ENCODE measurements at places on chromosomes 16 and 17.

DNA sequence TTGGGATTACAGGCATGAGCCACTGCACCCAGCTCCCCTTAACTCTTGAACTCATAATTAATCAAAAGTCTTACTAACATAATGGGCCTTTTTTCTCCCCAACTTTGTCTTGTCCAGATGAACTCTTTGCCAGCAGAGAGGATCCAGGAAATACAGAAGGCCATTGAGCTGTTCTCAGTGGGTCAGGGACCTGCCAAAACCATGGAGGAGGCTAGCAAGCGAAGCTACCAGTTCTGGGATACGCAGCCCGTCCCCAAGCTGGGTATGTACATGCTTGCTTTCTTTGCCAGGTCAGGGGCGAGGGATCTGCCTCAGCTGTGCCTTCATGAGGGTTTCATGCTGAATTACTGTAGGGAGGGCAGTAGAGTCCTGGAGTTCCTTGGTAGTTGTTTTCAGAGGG, 25.3 kb downstream of the NMT1 start:
- DNase-seq = no peak

- DNase-seq = peak; percentile 18
Measured at GRCh38 chr16:21950782-21951521, 2.2 kb upstream of the UQCRC2 start.

GRCh38 chr16:55359946-55360345, 35.9 kb downstream of the IRX6 start:
- no peak for DNase-seq

GRCh38 chr16:84356591-84357116, 11.7 kb upstream of the ATP2C2 start:
- no peak for DNase-seq

- no peak for DNase-seq
Measured at GRCh38 chr17:65633988-65634387, 72.5 kb upstream of the AXIN2 start.

GRCh38 chr16:75526032-75526790, 9.7 kb downstream of the CHST5 start:
- DNase-seq = no peak

DNA sequence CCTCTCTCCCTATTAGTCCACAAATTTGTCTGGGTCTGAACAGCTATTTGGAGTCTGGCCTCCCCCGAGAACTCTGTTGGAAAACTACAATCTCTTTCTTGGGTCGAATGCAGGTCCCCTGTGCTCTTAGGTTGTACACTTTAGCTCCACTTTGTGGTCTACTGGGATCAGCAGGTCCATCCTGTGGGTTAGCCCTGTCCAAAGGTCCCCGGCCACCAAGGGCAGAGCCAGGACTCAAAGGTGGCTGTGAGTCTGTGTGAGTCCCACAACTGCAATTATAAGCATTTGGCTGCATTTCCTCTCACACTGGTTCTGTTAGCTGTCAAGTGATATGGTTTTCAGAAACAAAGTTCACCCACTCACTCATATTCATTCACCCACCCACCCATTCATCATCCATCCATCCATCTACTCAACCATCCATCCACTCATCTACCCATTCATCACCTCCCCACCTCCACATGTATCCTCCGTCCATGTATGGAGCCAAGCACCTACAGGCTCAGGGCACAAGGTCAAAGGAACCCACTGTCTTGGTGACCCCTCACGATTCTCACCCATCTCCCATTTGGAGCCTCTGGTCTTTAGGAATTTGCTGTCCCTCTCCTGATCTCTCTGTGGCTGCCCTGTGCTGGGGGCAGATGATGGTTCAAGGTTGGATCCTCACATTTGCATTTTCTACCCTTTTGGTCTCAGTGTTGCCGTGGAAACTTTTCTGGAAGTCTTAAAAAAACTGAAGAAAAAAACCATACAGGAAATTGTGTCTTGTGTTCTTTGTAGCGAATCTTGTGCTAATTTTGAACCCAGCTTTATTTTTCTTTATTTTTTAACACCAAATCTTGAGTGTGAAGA, 45.8 kb downstream of the IRF8 start:
- DNase-seq = no peak

- no peak for DNase-seq
Measured at GRCh38 chr17:40342504-40343218, 21.9 kb downstream of the GJD3 start.

GRCh38 chr17:60563743-60564142, 36.2 kb upstream of the PPM1D start:
- DNase-seq = no peak

DNA sequence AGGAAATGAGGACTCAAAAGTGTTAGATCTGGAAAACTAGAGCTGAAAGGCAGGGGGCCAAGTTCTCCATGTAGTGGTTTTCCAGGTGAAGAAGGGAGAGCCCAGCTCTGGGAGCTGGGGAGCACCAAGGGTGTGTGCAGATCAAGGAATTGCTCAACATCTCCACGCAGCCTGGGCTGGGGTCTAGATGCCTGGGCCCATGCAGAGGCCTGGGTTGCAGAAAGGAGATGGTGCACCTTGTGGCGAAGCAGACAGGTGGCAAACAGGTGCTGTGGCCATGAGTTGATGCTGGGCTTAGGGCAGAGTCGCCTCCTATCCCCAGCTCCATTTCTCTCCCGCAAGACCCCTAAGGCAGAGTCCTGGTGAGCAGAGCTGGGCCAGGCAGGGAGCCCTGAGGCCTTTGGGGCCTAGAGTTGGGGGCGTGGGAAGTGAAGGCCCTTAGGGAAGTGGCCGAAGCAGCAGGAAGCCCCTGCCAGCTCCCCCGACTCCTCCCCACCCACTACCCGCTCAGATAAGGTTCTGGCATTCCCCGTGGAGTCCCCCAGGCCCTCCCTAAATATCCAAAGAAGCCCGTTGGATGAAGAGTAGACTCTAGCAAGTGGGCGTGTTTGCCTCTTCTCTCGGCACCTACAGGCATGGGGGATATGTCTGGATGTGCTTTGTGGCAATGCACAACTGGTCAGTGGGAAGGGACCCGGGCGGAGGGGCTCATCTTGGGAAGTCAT, 777 bp downstream of the FOXN1 start:
- DNase-seq = no peak

GRCh38 chr17:19812407-19812806, 55.3 kb downstream of the ULK2 start:
- no peak for DNase-seq

GRCh38 chr16:87201052-87201451, 116.1 kb downstream of the C16orf95 start:
- peak; percentile 99 for DNase-seq

DNA sequence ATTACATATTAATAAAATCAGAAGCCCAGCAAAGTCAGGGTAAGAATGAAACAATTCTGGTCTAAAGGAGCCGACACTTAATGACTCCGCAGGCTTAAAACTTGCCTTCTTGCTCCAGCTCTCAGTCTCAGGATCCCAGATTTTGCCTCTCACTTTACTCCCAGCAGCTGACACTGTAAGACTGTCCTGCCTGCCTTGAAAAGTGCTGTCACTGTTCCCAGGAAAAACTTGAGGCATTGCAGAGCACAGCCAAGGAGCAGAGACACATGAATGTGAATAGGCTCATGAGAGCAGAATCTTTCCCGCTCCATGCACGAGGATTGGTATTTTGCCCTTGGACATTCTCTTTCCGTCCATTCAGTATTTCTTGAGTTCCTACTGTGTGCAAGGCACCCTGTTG, 457.6 kb upstream of the ZFHX3 start:
- no peak for DNase-seq
